ENCODE measurements at places on chromosomes 3 and 15. TPM values are rescaled to one million over a fixed set of nuclear protein-coding genes. Genes with fewer than 3 reads are reported as not detected.

C3orf49 gene
- not detected for total RNA-seq

SLC12A6 gene
- 19.0 TPM for total RNA-seq

CDAN1 gene
- total RNA-seq, result 13.5 TPM

CCR5 gene
- total RNA-seq, result 0.57 TPM

NOX5 gene
- not detected for total RNA-seq

IL5RA gene
- not detected for total RNA-seq

GOLGA8T gene
- total RNA-seq, result not detected

CD86 gene
- total RNA-seq, result 1.4 TPM

GPR176 gene
- 11.8 TPM for total RNA-seq

RLBP1 gene
- total RNA-seq, result 0.64 TPM

Data from gastroesophageal sphincter (tissue), 4 donors.